ENCODE measurements at places on chromosomes 13 and 19. TPM values are rescaled to one million over a fixed set of nuclear protein-coding genes. Genes with fewer than 3 reads are reported as not detected.

The SELENOV gene
- total RNA-seq = not detected

The ZFP36 gene
- 6.2 TPM for total RNA-seq

The CATSPERD gene
- under 0.01 TPM for total RNA-seq

The MRI1 gene
- total RNA-seq = 35.4 TPM

The BEST2 gene
- not detected for total RNA-seq

The ZNF763 gene
- 2.5 TPM for total RNA-seq

The SYCN gene
- total RNA-seq = not detected

The LMTK3 gene
- total RNA-seq = not detected

The CERS1 gene
- 0.36 TPM for total RNA-seq

The GSK3A gene
- total RNA-seq = 16.2 TPM

The CASP14 gene
- total RNA-seq = not detected

The ERICH6B gene
- total RNA-seq = not detected

The LYL1 gene
- 0.36 TPM for total RNA-seq

The COMP gene
- total RNA-seq = 14.8 TPM

The TUBA3C gene
- total RNA-seq = not detected

The ZNF649 gene
- 5.4 TPM for total RNA-seq

The MAP4K1 gene
- total RNA-seq = under 0.01 TPM

The ZNF724 gene
- total RNA-seq = 2.5 TPM

The ZNF99 gene
- under 0.01 TPM for total RNA-seq

The DGKH gene
- 8.7 TPM for total RNA-seq

The CACNA1A gene
- total RNA-seq = 2.1 TPM

The ZNF98 gene
- total RNA-seq = under 0.01 TPM

The FLT3 gene
- not detected for total RNA-seq

The KLK2 gene
- total RNA-seq = not detected

The GARIN5A gene
- 0.29 TPM for total RNA-seq

The ERICH4 gene
- not detected for total RNA-seq

The PCDH20 gene
- not detected for total RNA-seq

The WDR88 gene
- total RNA-seq = not detected

The NACC1 gene
- total RNA-seq = 62.5 TPM

Measured in osteoblast (primary cell).